ENCODE measurements at places on chromosomes 6 and 20. TPM values are rescaled to one million over a fixed set of nuclear protein-coding genes. Genes with fewer than 3 reads are reported as not detected.

Gene STMND1
- total RNA-seq: not detected

GRCh38 chr20:2108498-2108897 lies 6.9 kb downstream of the STK35 start:
- no peak for DNase-seq
- H3K27me3 ChIP-seq: no peaks in the 10 kb centered on the region
- H3K4me3 ChIP-seq: no peak overlapping the region

DNA sequence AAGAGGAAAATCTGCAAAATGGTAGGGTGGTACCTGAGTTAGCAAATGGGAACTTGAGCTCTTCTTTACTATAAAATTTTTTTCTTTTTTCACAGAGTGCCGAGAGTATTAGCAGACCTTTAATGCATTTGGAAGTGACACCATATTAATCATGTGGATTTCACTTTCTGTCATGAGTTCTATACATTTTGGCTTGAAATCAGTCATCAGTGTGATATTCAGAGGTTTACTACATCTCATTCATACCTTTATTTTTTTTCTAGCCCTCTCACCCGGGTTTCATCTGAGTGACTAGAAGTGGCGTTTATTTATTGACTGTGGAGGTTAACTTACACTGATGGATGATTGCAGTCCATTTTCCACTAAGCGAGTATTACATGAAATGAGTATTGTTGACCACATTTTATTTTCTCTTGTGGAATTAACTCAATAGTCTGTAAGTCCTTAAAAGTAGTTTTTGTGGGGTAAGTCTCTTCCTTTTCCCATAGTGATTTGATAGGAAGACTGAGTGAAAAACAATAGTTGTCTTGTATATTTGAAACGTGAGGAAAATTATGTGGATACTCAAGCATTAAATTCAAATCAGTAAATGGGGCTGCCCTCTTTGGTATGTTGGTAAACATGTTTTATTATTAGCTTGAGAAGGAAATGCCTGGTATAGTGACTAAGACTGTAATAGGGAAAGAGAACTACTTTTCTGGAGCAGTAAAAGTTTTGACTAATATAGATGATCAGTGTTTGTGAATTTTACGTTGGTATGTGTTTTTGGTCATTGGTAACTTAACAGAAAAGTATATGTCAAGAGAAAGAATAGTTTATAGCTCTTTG lies 55.5 kb downstream of the JARID2 start:
- H3K36me3 ChIP-seq: peaks cover 14% of the 10 kb centered on the region
- peaks cover 86% of the 10 kb centered on the region for H3K4me1 ChIP-seq
- DNase-seq: no peak

Gene MAFB
- not detected for total RNA-seq

Gene ZNF311
- 0.31 TPM for total RNA-seq

Gene PRRC2A
- 262 TPM for total RNA-seq

- no peak overlapping the region for H3K4me3 ChIP-seq
- H3K36me3 ChIP-seq: no peaks in the 10 kb centered on the region
- H3K27ac ChIP-seq: no peak overlapping the region
These were observed 106.4 kb upstream of the KCNG1 start for GRCh38 chr20:51129147-51129776.

Gene C20orf173
- total RNA-seq: not detected

GRCh38 chr20:48019940-48020339 lies 234.7 kb upstream of the SULF2 start:
- peaks cover 14% of the 10 kb centered on the region for H3K27me3 ChIP-seq
- no peak overlapping the region for H3K27ac ChIP-seq
- no peaks in the 10 kb centered on the region for H3K4me1 ChIP-seq
- H3K36me3 ChIP-seq: no peaks in the 10 kb centered on the region

- no peak overlapping the region for H3K4me3 ChIP-seq
- no peak overlapping the region for H3K27ac ChIP-seq
- DNase-seq: no peak
- no peaks in the 10 kb centered on the region for H3K27me3 ChIP-seq
- H3K36me3 ChIP-seq: no peaks in the 10 kb centered on the region
These were observed 154.5 kb downstream of the CD83 start for GRCh38 chr6:14271789-14272736.

Gene SAYSD1
- 16.0 TPM for total RNA-seq

DNA sequence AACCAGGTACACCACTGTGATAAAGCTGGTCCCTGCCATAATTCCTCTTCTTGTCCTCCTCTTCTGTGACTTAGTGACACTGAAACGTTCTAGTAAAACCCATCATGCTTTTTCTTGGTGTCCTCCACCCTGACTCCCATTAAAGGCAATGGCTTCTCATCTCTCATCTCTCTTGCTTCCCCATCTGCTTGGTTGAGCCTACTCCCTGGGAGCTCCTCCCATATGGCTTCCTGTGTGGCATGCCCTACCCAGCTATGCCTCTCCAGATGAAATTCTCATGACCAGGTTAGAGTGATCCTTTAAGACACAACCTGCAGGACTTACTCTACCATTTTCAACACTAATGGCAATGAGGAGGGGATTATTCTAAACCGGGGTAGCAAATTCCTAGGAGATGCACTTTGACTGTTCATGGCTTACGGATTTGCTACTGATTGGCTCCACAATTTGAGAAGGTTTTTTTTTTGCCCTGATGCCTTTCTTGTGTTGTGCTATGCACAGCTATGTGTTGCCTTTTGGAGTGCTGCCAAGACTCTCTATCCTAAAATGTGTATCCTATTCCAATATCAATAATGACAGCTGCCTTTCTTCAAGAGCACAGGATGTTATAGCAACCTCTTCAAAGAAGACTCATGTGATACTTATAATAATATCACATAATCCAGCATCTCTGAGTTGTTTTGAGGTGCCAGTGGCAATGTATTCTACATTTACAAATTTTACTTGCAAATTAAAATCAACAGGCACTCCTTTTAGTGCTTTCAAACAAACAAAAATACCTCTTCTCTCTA lies 6.1 kb downstream of the SIRPG start:
- peaks cover 78% of the 10 kb centered on the region for H3K36me3 ChIP-seq
- peak overlapping the region; percentile 80 for H3K27ac ChIP-seq
- no peaks in the 10 kb centered on the region for H3K27me3 ChIP-seq
- H3K4me1 ChIP-seq: peaks cover 83% of the 10 kb centered on the region
- no peak overlapping the region for H3K4me3 ChIP-seq

- H3K27me3 ChIP-seq: no peaks in the 10 kb centered on the region
- no peak overlapping the region for H3K4me3 ChIP-seq
- H3K36me3 ChIP-seq: peaks cover 6% of the 10 kb centered on the region
- DNase-seq: no peak
- peaks cover 6% of the 10 kb centered on the region for H3K4me1 ChIP-seq
- H3K27ac ChIP-seq: no peak overlapping the region
These were observed 464.1 kb downstream of the UTRN start for GRCh38 chr6:144749263-144749662.

DNA sequence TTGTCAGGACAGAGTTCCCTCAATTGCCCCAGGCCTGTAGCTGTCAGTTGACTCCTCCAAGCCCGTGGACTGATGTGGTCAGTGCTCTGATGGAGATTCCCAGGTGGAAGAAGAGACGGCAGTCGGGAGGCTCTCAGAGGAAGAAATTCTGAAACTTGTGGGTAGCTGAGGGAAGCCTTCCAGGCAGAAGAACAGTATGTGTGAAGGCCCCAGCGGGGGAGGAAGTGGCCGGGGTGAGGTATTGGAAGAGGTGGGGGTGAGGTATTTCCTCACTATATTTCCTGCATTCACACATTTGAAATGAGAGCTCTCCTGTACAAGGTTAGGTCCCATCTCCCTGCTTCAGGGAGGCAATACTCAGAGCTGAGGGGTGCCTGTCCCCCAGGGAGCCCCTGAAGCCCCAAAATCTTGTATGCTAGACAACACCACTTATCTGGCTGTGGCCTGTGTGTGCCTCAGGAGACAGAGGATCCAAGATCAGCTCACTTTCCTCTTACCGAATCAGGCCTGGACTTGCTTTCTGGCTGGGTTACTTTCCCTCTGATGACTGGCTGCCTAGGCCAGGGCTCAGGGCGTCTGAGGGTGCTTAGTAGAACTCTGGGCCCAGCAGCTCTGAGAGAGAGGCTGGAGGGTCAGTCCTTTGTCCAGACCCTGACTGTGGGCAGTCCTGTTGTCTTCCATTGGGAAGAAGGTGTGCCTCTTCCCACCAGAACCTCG lies 49.3 kb upstream of the MYL9 start:
- DNase-seq: peak; percentile 78

DNA sequence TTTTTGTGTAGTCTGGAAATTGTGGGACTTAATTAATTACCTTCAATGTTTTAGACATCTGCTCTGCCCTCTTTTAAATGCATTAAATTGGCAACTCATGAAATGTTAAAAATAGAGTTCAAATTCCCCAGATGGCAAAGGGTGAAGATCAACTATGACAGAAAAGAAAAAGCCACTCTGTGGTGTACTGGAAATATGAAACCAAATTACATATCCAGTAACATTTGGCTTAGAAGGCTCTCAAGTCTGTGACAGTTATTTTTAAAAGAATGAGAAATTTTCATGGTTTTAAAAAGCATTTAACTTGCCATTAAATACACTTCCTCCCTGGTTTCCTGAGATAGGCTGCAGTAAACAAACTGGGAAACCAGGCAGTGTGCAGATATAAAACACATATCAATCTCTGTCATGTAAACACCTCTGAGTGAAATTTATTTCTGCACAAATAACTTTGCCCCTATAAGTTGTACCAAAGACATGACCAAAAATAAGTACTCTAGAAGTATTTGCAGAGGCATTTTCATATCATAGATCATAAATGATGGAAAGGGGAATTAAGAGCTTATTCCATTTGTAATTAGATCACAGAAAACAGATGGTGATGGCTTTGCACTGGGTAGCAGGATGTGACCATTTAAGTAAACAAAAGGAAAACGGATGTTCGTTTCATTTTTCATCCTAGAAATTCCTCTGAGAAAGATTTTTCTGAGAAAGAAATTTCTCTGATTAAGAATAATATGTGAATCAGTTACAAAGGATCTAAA lies 360.1 kb downstream of the SAMD5 start:
- H3K27ac ChIP-seq: no peak overlapping the region
- no peaks in the 10 kb centered on the region for H3K36me3 ChIP-seq
- no peak overlapping the region for H3K4me3 ChIP-seq
- no peak for DNase-seq

Gene ENPP5
- 0.40 TPM for total RNA-seq

GRCh38 chr6:122947355-122947754 lies 48.7 kb upstream of the CLVS2 start:
- H3K4me3 ChIP-seq: no peak overlapping the region
- H3K36me3 ChIP-seq: no peaks in the 10 kb centered on the region
- no peaks in the 10 kb centered on the region for H3K27me3 ChIP-seq

Gene LTB
- total RNA-seq: 375 TPM

Gene C20orf141
- not detected for total RNA-seq

- DNase-seq: no peak
- H3K4me1 ChIP-seq: no peaks in the 10 kb centered on the region
- no peaks in the 10 kb centered on the region for H3K27me3 ChIP-seq
- no peaks in the 10 kb centered on the region for H3K36me3 ChIP-seq
These were observed 200.3 kb upstream of the FAM83B start for GRCh38 chr6:54646069-54646950.

DNA sequence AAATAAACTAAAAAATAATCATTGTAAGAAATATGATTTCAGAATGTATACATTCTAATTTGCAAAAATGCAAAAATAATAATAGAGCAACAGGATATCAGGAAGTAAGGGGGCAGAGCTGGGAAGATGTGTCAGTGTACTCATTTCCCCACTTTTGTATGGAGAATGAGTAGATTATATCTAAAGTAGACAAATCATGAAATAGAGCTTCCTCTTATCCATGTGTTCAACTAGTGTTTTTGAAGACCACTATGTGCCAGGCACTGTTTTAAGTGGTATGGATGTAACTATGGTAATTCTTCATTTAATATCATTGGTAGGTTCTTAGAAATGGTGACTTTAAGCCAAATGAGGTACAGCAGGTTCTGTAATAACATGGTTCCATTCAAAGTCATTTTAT lies 17.0 kb upstream of the BMP2 start:
- no peaks in the 10 kb centered on the region for H3K27me3 ChIP-seq
- no peak for DNase-seq
- H3K36me3 ChIP-seq: no peaks in the 10 kb centered on the region
- H3K4me3 ChIP-seq: no peak overlapping the region
- H3K27ac ChIP-seq: no peak overlapping the region

- no peak overlapping the region for H3K4me3 ChIP-seq
- peaks cover 26% of the 10 kb centered on the region for H3K36me3 ChIP-seq
- no peak overlapping the region for H3K27ac ChIP-seq
- no peak for DNase-seq
These were observed 28.9 kb downstream of the ESF1 start for GRCh38 chr20:13755809-13756208.

Gene REM1
- total RNA-seq: not detected

DNA sequence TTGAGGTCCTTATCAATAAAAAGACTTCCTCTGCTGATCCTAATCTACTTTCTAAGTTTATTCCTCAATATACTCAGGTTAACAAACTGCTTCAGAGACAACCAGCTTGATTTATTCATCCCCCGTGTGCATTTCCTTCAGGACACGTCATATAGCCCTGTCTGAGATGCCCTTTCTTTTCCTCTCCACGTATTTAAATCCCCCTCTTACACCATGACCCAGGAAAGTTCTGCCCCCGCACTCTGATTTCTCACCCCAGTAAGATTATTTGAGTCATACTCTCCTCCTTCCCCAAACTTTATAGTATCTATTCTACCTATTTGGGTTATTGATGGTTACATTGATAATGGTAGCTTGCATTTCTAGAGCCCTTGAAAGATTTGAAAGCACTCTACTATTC lies 9.8 kb upstream of the CGA start:
- H3K27ac ChIP-seq: no peak overlapping the region
- peaks cover 5% of the 10 kb centered on the region for H3K27me3 ChIP-seq
- no peak overlapping the region for H3K4me3 ChIP-seq
- no peaks in the 10 kb centered on the region for H3K36me3 ChIP-seq

DNA sequence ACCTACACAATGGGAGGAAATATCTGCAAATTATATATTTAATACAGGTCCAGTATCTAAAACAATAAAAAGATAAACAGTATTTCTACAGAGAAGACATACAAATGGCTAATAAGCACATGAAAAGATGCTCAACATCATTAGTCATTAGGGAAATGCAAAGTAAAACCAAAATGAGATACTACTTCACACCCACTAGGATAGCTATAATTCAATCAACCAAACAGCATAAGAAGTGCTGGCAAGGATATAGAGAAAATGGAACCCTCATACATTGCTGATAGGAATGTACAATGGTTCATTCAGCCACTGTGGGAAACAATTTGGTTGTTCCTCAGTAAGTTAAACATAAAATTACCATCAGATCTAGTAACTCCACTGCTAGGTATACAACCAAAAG lies 48.7 kb downstream of the NUDT3 start:
- H3K27ac ChIP-seq: peak overlapping the region; percentile 14
- no peak for DNase-seq
- H3K27me3 ChIP-seq: no peaks in the 10 kb centered on the region
- peaks cover 10% of the 10 kb centered on the region for H3K36me3 ChIP-seq

- no peak overlapping the region for H3K27ac ChIP-seq
- H3K4me1 ChIP-seq: peaks cover 4% of the 10 kb centered on the region
- DNase-seq: peak; percentile 80
- no peak overlapping the region for H3K4me3 ChIP-seq
- H3K36me3 ChIP-seq: peaks cover 9% of the 10 kb centered on the region
These were observed 150.8 kb downstream of the ZMYND8 start for GRCh38 chr20:47205577-47206123.

Gene EYA2
- total RNA-seq: not detected

All from activated CD8-positive, alpha-beta T cell treated with anti-CD3 and anti-CD28 coated beads for 36 hours (primary cell).